ENCODE measurements at places on chromosomes 7 and 10.

GRCh38 chr10:24791084-24791726 lies 67.5 kb upstream of the ARHGAP21 start:
- DNase-seq = no peak

- DNase-seq = no peak
These were observed 131.0 kb downstream of the CXCL12 start for GRCh38 chr10:44253769-44254462.

DNA sequence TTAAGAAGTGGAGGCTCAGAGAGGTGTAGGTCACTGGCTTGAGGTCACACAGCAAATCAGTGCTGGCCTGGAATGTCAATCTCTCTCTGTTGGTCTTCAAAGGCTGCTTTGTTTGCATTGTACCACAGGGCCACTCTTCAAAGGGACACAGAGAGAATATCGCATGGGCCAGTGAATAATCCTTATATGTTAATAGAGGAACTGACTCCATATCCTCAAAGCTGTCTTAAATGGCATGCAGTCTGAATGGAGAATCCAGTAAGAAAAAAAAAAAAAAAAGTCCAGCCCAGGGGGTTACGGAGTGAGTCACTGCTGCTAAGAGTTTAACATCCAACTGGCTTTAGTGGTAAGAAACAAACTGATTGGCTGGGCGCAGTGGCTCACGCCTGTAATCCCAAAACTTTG lies 54.1 kb downstream of the NRAP start:
- no peak for DNase-seq

DNA sequence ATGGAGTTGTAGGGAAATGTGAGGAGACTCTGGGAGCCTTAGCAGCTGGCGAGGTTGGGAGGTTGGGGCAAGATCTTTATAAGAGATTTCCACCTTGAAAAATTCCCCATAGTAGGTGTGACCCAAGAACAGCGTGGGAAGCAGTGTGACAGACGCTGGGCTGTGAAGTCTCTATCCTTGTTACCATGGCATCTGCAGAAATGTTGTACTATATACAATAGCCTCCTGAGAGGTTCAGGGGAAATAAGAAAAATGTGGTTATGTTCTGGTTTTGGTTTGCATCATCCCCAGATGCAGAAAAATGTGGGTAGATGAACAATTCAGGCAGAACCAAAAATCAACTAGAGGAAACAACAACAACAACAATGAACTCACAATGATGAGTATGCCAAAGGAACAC lies 498.6 kb downstream of the SH2D4B start:
- no peak for DNase-seq

GRCh38 chr7:149090397-149091195 lies at the start of gene ZNF786:
Gene ZNF786, minus strand, starts transcription at chr7:149090718. Its CDS starts 78 bp downstream, at chr7:149090640.
- DNase-seq = peak; percentile 79

DNA sequence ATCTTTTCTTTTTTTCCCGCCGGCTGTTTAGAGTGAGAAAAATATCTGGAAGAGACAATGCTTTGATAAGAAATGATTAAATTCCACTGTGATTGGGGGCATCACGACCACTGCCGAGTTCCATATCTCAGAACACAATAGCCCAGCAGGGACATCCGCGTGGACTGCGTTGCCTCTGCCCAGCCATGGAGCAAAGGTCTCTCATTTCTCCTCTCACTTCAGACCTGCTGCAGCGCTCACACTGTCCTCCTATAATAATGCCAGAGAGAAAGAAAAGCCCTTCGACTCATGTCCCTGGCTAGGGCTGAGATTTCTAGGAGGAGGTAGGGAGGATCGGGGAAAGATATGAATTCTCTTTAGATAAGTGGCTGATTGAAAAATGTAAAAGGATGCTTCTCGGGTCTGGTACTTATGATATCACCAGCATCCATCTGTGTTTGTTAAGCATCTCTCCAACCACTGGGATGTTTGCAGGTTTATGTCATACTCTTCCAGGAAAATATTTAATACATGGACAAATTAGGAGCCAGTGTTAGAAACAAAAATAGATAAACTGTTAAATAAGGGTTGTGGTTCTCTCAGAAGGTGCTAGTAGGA lies 472.9 kb upstream of the AKR1E2 start:
- no peak for DNase-seq

DNA sequence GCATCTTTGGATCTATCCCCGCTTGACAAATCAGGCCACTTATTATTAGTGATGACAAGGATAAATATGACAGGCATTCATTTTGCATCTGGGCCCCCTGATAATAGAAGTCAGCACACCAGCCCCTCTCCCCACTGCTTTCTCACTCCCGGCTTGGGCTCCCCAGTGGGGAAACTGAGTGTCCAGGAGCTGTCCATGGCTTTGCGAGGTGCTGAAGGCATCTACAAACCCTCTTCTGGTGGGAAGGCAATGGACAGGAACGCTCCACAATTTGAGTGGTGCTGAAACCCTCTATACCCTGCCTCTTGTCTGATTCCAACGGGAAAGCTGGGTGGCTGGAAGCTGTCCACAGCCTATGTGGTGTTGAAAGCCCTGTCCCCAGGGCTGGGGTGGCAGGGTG lies 61.7 kb upstream of the PCBD1 start:
- no peak for DNase-seq

GRCh38 chr7:68963552-68963951 lies 634.7 kb upstream of the AUTS2 start:
- no peak for DNase-seq

DNA sequence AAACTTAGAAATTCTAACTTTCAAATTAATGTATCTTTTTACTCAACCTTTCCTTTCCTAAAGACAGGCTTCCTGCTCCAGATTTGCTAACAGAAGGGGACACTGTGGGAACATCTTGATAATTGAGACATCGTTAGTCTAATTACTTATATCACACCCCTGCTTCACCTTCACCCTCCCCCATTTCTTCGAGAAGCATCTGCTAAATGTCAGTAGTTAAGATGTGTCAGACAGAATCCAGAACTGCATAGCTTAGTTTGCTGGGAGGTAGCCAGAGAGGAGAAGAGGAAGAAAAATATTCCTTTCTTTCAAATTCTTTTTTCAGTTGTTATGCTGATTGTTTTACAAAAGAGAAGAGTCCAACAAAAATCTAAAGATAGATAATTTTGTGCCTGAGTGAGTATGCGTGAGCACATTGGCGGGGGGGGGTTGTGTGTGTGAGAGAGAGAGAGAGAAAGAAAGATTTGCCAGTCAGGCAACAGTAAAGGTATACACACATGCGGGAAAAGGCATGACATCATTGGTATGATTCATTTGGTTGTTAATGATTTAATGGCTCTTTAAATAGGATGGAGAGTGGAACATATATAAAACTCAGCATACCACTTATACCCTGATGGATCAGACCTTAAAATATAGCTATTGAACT lies 192.4 kb downstream of the PTN start:
- no peak for DNase-seq

DNA sequence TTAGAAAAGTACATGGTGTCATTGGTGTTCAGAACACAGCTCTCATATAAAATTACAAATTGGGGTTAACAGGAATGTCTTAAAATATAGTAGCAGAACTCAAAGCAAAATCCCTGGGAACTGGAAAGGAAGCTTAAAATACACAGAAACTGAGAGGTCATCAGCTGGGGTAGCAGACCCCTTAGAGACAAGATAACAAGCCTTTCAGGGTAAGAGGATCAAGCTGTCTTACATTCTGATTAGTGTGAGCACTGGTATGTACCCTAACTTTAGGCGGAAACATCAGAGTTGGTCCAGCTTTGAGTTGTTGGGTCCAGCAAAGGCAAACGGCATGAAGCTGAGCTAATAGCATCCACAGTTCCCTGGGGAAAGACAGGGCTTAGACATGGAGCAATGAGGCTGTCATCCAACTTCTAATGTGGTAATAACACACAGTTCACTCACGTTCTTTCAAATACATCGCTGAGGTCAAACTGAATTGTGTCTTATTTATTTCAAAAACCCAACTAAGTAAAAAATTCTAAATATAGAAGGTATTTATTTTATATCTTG lies 32.6 kb downstream of the ARHGAP21 start:
- DNase-seq = no peak

- no peak for DNase-seq
These were observed 54.2 kb upstream of the FHIP2A start for GRCh38 chr10:114767101-114767985.

- DNase-seq = no peak
These were observed 61.6 kb upstream of the LBX1 start for GRCh38 chr10:101290881-101291280.

GRCh38 chr10:1434912-1435692 lies 302.2 kb downstream of the ADARB2 start:
- no peak for DNase-seq

DNA sequence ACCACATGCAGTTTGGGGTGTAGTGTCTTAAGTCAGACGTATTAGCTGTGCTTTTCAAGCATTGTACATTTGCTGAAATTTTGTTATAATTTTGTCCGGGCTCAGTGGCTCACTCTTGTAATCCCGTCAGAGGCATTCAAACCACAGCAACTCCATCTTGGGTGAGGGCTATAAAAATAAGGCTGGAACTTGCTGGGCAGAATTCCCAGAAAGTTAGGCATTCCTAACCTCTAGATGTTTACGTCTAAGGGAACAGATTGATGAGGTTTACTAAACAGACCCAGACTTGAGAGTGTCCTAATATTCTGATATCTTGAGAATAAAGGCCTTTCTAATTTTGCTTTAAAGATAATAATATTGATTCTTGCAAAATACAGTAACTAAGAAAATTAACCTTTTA lies 957.8 kb downstream of the NXPH1 start:
- no peak for DNase-seq

- no peak for DNase-seq
These were observed 1.8 kb upstream of the TTYH3 start for GRCh38 chr7:2629746-2630681.

DNA sequence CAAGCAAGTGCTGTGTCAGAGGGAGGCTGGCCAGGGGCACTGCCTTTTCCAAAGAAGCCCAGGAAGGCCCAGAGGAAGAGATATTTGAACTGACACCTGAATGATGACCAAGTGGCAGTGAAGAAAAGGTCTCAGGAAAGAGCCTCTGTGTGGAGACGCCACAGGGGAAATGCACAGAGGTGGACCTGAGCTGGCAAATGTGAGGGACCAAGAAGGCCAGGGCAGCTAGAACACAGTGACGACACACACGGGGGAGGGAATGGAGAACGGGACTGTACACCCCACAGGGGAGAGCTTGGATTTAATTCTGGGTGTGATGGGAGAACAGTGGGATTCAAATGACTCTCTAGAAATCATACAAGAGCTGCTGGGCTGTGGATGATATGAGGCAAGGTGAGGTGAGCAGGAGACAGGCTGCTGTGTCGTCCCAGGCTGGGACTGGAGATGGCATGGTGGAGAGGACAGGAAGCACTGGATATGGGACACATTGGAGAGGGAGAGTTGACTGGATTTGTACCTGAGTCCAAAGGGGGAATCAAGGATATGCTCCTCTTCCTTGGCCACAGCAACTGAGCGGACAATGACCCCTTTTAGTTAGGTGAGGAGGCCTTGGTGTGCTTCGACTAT lies 84.2 kb upstream of the DDC start:
- DNase-seq = no peak

DNA sequence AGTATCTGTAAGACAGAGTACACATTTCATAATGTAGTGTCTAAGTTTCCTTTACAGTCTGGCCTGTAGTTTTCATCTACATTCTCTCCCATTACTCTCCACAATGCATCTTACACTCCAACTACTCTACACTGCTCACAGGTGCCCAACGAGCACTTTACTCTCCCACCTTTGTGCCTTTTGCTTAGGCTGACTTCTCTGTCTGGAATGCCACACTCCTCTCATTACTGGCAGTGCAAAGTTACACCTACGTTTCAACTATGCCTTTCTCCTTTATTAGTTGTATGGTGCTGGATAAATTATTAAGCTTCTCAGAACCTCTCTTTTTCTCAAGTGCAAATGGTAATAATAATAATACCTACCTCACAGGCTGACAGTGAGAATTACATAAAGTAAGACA lies 70.5 kb downstream of the RNLS start:
- no peak for DNase-seq

DNA sequence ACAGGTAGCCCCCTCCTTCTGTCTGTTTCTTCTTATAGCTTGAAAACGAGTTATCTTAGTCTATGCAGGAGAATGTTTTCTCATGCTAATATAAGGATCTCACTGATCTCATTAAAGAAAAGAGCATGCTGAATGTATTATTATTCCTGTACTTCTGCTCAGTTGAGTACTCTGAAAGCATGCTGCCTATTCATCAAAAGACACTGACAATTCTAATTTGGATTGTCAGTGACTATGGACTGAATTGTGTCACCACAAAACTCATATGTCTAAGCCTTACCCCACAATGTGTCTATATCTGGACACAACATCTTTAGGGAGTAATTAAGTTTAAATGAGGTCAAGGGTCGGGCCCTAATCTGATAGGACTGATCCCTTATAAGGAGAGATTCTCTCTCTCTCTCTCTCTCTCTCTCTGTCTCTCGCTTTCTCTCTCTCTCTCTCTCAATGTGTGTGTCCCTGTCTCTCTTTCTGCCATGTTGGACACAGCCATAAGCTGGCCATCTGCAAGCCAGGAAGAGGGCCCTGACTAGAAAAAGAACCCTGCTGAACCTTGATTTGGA lies 98.4 kb downstream of the GNAT3 start:
- no peak for DNase-seq

DNA sequence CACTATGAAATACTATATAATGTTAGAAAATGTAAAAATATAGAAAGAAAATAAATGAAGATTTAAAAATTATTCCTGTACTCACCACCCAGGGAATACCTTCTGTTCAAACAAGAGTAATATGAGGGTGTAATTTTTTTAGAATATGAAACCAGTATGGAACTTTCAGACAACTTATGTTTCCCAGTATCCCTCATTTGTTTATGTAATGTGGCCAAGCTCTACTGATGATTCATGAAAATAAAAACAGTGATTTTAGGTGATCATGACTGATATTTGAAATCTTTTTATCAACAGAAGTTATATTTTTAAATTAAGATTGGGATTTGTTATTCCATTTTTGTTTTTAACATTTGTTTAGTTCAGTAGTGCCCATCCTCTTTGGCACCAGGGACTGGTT lies 18.8 kb downstream of the SLK start:
- no peak for DNase-seq

GRCh38 chr10:112528235-112528634 lies 81.2 kb downstream of the VTI1A start:
- DNase-seq = no peak

DNA sequence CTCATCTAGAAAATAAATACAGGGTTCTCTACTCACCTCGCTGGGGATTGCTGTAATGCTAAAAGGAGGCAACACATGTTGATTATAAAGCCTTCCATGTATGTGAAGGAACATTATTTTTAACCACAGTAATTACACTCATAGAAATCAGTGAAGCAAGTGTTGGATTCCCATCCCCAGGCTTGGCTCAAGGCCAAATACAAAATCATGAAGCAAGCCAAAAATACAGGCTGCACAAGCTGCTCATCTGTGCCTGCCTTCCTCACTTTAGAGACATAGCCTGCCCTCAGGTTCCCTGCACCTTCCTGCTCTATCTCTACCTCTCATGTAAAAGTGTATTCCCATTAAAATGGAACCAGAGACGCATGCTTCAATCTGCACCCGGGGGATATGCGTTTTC lies 1077.1 kb upstream of the C7orf33 start:
- DNase-seq = no peak

GRCh38 chr10:78572565-78572964 lies 496.2 kb upstream of the ZMIZ1 start:
- no peak for DNase-seq
